ENCODE measurements at places on chromosomes 7 and 10. TPM values are rescaled to one million over a fixed set of nuclear protein-coding genes. Genes with fewer than 3 reads are reported as not detected.

DNA sequence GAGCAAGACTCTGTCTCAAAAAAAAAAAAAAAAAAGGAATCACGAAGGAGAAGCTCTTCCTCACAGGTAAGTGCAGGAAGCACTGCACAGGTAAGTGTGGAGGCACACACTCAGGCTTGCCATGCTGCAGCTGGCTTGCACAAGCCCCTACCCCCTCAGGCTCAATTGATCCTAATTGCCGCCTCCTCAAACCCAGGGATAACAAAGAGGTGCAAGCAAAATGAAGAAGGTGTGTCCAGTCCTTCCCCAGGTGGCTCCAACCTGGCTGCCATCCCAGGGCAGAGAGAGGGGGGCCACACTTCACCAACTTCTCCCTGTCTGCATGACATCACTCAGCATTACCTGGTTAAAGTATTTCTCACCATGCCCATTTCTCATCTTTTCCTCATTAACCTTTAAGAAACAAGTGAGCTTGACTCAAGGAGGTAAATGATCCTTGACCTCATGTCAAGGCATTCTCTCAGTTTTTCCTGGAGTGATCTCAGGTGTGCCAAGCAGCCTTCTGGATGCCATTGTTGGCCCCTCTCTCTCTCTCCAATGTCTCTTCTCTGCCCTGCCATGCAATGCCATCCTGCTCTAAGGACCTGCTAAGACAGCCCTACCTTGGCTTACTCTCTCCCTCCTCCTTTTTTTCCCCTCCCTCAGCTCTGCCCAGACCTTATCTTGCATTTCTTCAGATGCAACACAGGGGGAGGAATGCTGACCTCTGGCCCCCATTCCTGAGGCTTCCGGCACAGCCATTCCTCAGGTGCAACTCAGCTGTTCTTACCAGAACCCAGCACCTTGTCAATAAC, 13.0 kb upstream of the TRPV6 start:
- no peak for DNase-seq

DNA sequence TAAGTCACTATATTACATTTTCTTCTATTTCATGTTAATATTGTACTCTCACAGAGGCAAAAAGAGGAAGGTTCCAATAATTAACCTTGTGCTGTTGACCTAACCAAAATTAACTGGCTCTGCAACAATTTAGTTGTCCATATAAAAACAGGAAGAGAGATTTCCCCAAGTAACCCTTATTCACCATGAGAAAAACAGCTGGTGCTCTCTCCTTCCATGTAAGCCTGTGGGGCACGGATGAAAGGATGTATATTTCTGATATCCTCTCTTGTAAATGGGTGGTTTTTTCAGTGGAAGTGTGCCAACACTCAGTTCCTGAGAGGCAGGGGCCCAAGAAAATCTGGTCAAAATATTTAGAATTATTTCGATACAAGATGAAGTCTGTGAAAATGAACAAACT, 358.1 kb downstream of the CRPPA start:
- no peak for DNase-seq

ZNF727 gene
- polyA plus RNA-seq = 0.34 TPM

DNA sequence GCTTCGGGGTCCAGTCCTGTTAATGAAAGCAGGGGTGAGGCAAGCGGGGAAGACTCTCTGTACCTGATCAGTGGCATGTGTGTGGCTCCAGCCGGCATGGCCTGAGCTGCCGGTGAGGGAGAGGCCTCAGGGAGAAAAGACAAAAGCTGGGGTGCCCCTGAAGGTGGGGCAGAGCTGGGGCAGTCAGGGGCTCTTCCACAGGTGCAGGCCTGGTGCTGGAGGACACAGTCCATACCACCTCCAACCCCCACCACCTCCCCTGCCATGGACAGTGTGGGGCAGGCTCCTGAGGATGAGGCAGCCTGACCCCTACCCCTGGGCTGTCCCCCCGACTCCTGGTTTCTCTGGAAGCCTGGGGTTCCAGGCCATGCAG, 129.5 kb downstream of the LHPP start:
- DNase-seq = no peak

GRCh38 chr7:98911916-98912315, 33.6 kb downstream of the TRRAP start:
- DNase-seq = no peak

GRCh38 chr7:77327932-77328628, 88.1 kb downstream of the GSAP start:
- no peak for DNase-seq

DNA sequence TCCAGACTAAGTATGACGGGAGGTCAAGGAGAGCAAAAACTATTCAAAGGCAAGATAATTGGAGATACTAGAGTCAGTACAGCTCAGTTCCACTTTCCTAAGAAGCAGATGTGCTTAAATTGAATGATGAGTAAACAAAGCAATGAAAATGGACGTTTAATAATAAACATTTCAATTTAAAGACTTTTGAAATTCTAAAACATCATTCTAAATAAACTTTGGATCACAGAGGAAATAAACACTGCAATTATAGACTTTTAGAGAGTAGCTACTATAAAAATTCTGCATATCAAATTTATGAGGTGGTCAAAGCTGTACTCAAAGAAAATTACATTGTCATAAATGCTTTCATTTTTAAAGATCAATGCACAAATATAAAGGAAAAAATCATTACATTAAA, 418.3 kb downstream of the GPAM start:
- no peak for DNase-seq

NACAD gene
- polyA plus RNA-seq = 8.9 TPM

MARVELD1 gene
- polyA plus RNA-seq = 46.6 TPM

GRCh38 chr10:86690231-86690630, 21.9 kb downstream of the LDB3 start:
- no peak for DNase-seq

GRCh38 chr10:1133495-1134045, 77.4 kb downstream of the WDR37 start:
- no peak for DNase-seq

GRCh38 chr7:106597751-106598546, 63.0 kb downstream of the CCDC71L start:
- no peak for DNase-seq

- no peak for DNase-seq
These were observed 45.0 kb downstream of the PWWP2B start for GRCh38 chr10:132441818-132442524.

GRCh38 chr7:140656548-140657515, 15.9 kb upstream of the ADCK2 start:
- no peak for DNase-seq

GRCh38 chr10:62063795-62064472, 162.4 kb downstream of the ARID5B start:
- DNase-seq = no peak

CHCHD2 gene
- polyA plus RNA-seq = 201 TPM

GRCh38 chr7:88669913-88670312, 89.6 kb upstream of the ZNF804B start:
- DNase-seq = no peak

GPR85 gene
- polyA plus RNA-seq = 1.4 TPM

GRCh38 chr7:138077809-138078208, 1.6 kb downstream of the AKR1D1 start:
- DNase-seq = no peak

- DNase-seq = no peak
These were observed 345.3 kb downstream of the TNS3 start for GRCh38 chr7:47236480-47237129.

GRCh38 chr7:133386205-133386604, 133.3 kb downstream of the EXOC4 start:
- DNase-seq = no peak

- DNase-seq = no peak
These were observed 732.8 kb downstream of the ZWINT start for GRCh38 chr10:55628260-55628701.

DNA sequence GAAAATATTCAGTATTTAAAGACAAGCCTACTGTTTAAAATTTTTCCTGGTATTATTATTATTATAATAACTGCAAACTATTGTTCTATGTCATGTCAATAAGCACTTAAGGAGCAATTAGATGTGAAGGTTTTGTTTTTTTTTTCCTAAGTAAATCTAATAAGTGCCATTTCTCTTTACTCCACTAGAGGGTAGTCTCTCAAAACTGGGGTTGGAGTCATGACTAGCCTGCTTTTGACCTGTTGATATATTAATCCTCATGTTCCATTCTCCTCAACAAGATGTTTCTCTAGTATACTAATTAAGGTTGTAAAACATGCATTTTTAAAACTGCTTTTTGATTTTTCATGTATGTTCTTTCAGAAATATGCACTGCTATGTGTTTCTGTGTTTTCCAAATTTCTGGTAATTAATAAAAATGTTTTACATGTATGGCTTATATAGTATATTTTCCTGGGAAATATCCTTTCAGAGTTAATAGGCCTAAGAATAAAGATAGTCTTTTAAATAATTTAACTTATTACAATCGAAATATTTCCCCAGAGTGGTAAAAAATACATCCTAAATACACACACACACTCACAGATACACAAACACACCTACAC, 1.0 kb upstream of the LRRN3 start:
- no peak for DNase-seq

GRCh38 chr10:26792758-26793495, 67.8 kb downstream of the ABI1 start:
- no peak for DNase-seq

- DNase-seq = no peak
These were observed 161.6 kb downstream of the BAMBI start for GRCh38 chr10:28838908-28839307.

DNA sequence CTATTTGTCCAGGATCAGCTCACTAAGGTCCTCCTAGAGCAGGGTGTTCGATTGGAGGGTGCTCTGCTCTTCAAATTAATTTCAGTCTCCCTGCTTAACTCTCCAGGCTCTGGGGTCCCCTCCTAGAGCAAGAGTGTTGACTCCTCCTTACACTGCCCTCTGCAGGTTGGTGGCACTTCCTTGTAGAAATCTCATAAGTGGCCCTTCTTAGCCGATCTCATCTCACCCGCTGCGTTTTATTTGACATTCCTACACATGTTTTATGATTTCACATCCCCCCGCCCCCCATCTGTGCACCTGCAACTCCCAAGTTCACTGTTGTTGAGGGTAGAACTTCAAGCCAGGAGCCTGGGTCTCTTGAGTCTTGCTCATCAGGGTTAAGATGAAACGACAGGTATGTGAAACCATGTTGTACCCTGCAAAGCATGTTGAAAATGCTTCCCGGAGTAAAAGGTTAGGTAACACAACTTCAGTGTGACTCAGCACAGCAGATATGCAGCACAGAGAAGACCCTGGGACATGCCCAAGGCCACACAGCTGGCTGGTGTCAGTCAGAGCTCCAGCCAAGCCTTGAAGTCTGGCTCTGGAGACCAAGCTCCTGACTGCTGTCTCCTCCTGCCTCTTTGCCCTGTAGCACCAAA, 171.2 kb downstream of the PRKAG2 start:
- DNase-seq = no peak

- no peak for DNase-seq
These were observed 61.2 kb downstream of the NEURL1 start for GRCh38 chr10:103554488-103555324.

- DNase-seq = no peak
These were observed 44.1 kb downstream of the ZNF33B start for GRCh38 chr10:42594246-42594650.

DNA sequence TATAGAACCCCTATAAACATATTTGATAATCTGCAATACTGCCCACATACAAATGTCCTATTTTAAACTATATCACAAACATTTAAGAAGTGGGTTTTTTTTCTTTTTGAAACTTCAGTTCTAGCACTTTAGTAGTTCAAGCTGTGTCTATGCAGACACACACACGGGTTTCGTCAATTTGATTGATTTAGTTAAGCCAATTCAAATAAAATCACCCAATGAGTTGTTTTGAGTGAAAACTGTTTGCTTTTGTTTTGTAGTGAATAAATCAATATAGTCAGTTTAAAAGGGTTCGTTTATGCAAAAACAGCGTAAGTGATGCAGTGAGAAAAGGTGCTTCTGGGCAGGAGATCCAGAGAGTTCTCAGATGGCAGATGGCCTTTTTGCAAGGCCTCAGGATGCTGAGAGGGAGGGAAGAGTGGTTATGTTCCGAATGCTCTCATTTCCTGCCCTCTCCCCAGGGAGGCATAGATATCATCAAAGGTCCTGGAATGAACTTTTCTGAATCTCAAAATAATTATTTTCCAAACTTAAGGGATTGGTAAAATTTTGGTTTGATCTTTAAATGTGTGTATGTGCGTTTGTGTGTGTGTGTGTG, 102.7 kb downstream of the AGMO start:
- DNase-seq = no peak

SLC13A1 gene
- 21.0 TPM for polyA plus RNA-seq

DNA sequence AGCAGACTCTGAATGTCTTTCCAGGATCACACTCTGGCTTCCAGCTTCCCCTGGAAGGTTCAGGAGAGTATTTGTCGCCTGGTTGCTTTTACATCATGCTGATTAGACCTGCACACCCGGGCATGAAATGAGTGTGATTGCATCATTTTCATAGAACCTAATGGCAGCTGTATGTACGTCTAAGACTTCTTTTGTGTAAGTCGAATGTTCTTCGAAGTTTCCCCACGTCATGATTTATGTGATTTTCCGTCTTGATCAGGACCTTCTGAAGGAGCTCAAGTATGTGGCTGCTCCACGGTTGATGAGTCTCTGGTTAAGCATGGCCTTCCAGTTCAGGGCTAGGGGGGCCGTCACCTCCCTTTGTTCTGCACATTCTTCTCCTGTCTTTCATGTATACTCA, 4.5 kb downstream of the EIF4H start:
- no peak for DNase-seq

DNA sequence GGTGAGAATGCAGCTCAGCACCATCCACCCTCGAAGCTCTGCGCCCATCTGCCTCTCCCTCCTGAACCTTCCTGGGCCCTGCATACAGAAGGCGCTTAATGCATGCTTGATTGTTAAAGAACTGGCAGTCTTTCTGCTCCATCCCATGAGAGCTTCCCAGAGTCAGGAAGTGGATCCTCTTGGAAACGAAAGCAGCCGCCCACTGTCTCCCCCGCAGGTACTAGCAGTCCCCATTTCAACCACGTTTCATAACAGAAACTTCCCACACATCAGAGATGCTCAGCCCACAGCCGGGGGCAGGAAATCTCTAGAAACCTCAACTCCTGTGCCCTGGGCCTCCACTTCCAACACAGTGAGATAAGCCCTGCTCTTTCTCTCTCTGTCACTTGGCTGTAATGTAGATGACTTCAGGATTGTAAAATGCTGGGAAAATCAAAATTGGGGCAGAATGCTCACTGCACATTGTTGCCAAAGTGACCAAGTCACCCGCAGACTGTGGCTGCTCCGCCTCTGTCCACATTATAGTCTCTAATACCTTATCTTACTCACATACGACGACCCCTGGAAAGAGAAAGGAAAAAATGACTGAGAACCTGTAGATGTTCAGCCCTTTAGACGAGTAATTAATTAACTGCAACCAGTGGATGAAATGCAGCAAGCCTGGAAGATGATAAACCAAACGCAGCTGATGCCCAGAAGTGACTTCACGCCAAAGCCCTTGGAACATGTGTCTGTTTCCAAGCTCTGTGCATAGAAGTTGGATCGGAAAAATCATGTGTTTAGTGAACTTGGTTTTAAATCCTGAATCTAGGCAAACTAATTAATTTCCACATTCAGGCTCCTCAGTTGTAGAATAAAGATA, 28.5 kb downstream of the GSDME start:
- DNase-seq = no peak

PNLIP gene
- polyA plus RNA-seq = not detected

TSPAN12 gene
- polyA plus RNA-seq = 18.1 TPM

STAMBPL1 gene
- polyA plus RNA-seq = 2.1 TPM

- DNase-seq = no peak
These were observed 21.2 kb downstream of the ITGB8 start for GRCh38 chr7:20351901-20352300.

Measured in left renal pelvis (tissue), 4 donors.